ENCODE measurements at places on chromosomes 6 and 20.

DNA sequence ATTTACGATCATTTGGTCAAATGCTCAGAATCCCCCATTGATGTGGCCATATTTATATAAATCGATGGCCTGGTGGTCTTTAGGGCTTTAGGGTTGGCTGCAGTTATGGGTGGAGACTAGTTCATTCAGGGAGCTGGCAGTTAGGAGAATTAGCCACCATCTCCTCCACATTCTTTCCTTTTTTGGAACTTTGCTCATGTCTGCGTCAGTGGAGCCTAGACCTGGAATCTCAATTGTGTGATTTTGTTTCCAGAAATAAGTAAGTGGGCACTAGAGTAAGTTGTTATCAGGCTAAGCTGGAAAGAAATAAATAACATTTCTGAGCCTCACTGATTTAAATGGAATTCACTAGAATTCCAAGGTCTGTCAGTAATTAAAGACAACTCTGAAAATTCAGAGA lies 29.0 kb upstream of the ELOVL5 start:
- no peak for DNase-seq

DNA sequence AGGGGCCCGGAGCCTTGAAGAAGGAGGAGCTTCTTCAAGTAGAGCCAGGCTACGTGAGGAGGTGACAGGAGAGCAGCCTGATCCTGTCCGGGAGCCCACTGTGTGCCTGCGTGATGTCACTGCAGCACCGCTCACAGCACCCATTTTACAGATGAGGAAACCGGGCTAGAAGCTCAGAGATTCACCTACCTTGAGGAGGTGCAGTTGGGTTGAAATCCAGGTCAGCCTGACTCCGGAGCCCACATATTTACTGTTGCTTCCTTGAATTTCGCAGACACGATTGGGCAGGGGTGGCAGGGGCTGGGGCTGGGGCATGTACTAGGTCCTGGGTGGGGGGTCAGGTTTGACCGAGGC lies 12.5 kb downstream of the VSTM2L start:
- no peak for DNase-seq

DNA sequence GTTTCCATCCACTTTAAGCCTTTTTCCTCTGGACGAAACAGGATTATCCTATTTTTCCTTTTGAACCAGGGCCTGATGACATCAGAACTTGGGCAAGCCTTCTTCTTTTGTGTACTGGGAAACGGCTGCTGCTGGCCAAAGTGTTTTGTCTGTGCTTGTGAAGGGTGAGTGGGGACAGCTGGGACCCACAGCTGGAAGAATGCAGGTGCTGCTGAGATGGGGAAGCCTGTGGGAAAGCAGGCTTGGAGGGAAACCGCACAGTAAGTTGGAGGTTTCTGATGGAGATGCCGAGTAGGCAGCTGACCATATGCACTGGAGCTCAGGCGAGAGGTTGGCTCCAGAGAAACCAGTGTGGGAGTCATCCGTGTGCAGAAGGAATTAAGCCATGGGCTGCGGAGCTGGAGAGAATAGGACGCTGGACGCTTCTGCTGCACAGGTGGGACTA lies 8.5 kb upstream of the PSMG4 start:
- DNase-seq, result no peak

GRCh38 chr6:70282312-70282918 lies 20.5 kb downstream of the COL9A1 start:
- no peak for DNase-seq

- no peak for DNase-seq
These were observed 34.3 kb upstream of the MLN start for GRCh38 chr6:33837971-33838665.

- DNase-seq, result no peak
These were observed 21.4 kb upstream of the RBBP8NL start for GRCh38 chr20:62448788-62449187.
